AG10803 (cell line): ENCODE measurements at places on chromosomes 1 and 21.

DNA sequence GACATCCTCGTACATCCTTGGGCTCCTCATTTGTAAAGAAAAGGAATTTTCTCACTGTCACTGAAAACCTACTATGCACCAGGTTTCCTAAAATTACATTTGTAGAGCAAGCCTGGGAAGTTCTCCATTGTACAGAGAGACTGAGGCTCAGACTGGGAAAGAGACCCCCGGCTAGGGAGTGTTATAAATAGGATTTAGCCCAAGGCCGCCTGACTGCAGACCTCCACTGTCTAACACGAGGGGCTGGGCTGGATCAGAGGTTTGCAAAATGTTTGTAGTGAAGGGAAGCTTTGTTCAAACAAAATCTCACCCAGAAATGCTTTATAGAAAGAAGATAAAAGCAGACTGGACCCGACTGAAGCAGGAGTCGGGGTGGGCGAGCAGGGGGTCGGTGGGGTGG, 131.3 kb downstream of the ACTL8 start:
- DNase-seq: no peak

GRCh38 chr1:160789051-160789701, 6.8 kb upstream of the LY9 start:
- DNase-seq: no peak

DNA sequence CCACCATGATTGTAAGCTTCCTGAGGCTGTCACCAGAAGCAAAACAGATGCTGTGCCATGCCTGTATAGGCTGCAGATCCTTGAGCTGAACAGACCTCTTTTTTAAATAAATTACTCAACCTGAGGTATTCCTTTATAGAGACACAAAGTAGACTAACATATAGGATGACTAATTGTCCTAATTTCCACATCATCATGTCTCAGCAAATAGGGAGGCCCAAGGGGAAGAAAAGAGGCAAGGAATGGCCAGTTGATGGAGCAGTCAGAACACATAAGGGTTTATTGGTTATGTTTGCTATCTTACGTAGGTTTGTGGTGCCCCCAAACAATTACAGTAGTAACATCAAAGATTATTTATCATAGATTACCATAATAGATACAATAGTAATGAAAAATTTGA, 126.2 kb downstream of the RASAL2 start:
- no peak for DNase-seq

DNA sequence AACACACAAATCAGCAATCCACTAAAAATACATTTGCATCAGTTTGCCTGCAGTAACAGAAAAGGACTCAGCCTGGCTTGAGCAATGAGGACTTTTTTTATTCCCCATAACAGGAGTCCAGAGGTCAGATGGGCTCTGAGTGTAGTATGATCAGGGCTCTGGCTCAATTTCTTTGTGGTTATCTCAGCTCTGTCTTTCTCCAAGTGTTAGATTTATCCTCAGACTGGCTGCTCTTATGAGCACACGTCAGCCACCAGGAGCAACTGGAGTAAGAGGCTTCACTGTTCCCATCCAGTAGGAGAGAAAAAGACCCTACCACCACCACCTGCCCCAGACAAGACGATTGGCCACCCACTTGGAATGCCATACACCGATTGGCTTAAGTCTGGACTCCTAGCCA, 36.2 kb upstream of the KLHDC7A start:
- no peak for DNase-seq
